Karpas-422 (cell line): ENCODE measurements at places on chromosomes 7 and 10. TPM values are rescaled to one million over a fixed set of nuclear protein-coding genes. Genes with fewer than 3 reads are reported as not detected.
A peak's percentile ranks its signal among the peaks of the same experiment; 100 is the strongest.

DNA sequence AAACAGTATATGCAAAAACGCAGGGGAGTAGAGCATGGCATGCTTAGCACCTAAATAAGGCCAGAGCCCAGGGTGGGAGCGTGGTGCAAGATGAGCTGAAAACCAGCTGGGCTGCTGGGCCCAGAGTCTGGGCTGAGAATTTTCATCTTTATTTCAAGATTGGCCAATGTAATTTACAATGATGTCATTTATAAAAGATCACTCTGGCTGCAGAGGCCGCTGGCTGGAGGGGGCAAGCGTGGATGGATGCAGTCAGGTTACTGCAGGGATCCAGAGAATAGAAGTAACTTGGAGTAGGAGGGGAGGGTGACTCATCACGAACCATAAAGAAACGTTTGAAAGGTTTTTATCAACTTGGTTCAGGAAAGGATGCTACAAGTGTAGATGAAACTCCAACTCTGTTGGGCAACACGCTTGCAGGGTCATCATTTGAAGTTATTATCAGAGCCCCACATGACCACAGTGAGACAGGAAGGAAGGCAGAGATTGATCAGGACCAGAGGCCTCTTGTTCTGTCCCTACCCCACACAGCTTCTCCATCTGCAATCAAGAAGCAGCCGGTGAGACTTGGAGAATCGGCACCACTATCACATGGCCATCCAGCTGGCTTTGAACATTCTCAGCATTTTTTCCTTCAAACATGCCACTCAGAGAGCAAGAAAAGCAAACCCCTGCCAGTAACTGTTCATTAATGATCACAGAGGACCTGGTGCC is 49.2 kb downstream of the ODAD2 start:
- H3K27me3 ChIP-seq = no peaks in the 10 kb centered on the region
- H3K27ac ChIP-seq = no peak overlapping the region
- no peak overlapping the region for H3K4me3 ChIP-seq

Gene PTPRZ1
- total RNA-seq = not detected in 2 replicates

DNA sequence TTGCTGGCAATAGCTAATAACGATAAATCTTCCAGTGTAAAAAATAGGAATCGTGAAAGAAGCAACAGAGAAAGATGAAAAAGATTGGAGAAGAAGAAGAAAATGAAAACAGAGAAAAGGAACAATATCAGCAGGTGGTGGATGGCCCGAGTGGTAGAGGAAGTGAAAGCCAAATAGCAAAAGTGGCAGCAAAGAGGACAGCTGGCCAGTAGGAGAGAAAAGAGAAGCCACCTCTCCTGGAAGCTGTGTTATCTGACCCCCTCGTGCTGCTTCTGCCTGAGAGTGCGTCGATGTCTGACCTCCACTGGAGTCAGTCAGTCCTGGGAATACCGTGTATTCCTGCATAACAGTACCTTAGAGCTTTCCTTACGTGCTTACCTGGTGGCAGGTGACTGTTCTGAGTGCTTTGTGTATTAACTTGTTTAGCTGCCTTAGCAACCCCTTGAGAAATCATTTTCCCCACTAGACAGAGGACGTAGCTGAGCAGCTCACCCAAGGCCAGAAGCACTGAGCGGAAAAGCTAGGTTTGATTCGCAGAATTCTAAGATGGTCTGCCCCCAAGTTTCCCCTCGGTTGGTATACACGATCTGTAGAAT is 88.3 kb downstream of the CHN2 start:
- no peaks in the 10 kb centered on the region for H3K36me3 ChIP-seq
- H3K27me3 ChIP-seq = no peaks in the 10 kb centered on the region
- peak overlapping the region; percentile 25; the same call in 1 of the 2 replicates for H3K4me3 ChIP-seq
- peak; percentile 82 for DNase-seq
- peak overlapping the region; percentile 99 for H3K27ac ChIP-seq

- H3K4me3 ChIP-seq = no peak overlapping the region
- no peaks in the 10 kb centered on the region for H3K4me1 ChIP-seq
- DNase-seq = no peak
- no peak overlapping the region for H3K27ac ChIP-seq
- H3K27me3 ChIP-seq = no peaks in the 10 kb centered on the region
Observed at GRCh38 chr10:49311555-49312236, 12.7 kb downstream of the C10orf71 start.

DNA sequence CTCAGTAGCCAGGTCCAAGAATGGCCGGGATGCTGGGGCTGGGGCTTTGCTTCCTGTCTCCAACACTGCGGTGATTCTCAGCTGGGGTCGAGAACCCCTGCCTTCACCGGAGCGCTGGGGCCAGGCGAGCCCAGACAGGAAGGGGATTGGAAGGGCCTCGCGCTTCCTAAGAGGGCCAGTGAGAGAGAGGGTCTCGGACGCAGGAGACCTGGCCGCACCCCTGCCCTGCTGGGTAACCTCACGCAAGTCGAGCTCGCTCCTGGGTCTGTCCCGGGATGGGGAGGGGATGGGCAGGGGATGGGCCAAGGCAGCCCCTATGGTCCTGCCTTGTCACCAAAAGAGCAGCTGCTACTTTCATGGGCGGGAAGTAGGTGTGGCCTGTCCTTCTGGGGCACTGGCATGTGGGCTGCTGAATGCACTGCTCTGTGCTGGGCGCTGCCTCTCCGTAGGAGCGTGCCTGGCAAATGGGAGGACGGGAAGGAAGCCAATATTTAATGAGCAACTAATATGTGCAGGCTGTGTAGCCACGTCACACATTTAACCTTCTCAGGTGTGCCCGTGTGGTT is 20.0 kb downstream of the KCNK18 start:
- no peak overlapping the region for H3K4me3 ChIP-seq
- H3K27ac ChIP-seq = no peak overlapping the region
- H3K27me3 ChIP-seq = no peaks in the 10 kb centered on the region; the same call in 1 of the 2 replicates
- no peaks in the 10 kb centered on the region for H3K36me3 ChIP-seq
- H3K4me1 ChIP-seq = peaks cover 10% of the 10 kb centered on the region; the same call in 1 of the 2 replicates
- no peak for DNase-seq

DNA sequence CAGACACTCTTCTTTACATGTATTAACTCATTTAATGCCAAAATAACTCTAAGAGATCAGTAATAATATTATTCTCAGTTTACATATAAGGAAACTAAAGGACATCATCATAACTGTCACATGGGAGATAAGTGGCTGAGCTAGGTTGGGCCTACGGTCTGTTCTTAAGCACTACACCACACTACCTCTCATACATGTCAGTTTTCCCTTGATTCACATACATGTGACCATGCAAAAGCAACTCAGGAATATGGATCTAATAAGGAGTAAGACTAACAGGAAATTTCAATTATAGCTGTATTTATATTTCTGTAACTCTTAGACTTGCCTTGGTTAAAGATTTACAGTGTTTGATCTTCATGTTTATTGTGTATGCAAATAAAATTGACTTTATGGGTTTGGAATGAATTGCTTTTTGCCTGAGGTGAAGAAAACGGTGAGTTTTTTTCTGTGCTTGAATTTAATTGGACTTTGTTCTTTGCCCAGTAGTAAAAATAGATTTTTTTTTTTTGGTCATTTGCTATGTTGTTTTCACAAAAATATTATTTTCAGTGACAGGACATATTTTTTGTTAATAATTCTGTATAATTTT is 69.7 kb downstream of the CYP51A1 start:
- H3K4me3 ChIP-seq = no peak overlapping the region
- DNase-seq = no peak
- no peaks in the 10 kb centered on the region for H3K4me1 ChIP-seq
- peaks cover 18% of the 10 kb centered on the region; the same call in 1 of the 2 replicates for H3K36me3 ChIP-seq
- H3K27ac ChIP-seq = no peak overlapping the region

- no peaks in the 10 kb centered on the region for H3K36me3 ChIP-seq
- H3K4me3 ChIP-seq = no peak overlapping the region
- DNase-seq = no peak
- H3K27me3 ChIP-seq = no peaks in the 10 kb centered on the region
- H3K4me1 ChIP-seq = no peaks in the 10 kb centered on the region
Observed at GRCh38 chr7:14420768-14421167, 431.3 kb upstream of the ETV1 start.

Gene BLVRA
- total RNA-seq = not detected in 2 replicates

DNA sequence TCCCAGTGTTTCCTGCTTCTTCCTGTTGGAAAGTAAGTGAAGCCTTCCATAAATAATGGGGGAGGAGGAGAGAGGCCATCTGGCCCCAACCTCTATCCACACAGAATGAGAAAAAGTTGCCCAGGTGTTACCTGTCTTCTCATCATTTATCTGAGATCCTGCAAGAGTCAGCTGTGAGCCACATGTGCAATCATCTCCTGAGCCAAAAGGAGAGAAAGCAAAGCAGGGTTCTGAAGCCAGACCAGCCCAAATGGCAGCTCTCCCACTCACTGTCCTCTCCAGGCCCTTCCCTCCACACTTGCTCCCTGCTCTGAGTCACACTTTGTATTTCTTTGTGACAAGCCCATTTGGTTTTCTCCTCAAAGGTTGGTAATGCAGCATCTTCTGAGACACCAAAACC is 65.9 kb downstream of the FAM204A start:
- no peak for DNase-seq
- no peaks in the 10 kb centered on the region for H3K4me1 ChIP-seq
- H3K27ac ChIP-seq = no peak overlapping the region
- H3K4me3 ChIP-seq = no peak overlapping the region

DNA sequence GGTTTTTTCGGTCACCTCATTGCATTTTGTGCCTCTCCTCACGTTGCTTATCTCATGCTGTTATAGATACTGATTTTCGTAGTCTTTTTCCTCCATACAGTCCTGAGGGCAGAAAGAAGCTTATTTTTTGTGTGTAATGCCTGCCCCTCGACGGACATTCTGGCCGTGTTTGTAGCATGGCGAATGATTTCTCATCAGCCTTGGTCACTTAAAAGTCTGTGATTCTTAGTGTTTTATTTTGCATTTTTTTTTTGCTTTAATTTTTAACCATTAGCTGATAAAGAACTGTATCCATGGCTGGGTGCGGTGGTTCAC is 469 bp upstream of the NOC3L start:
- DNase-seq = no peak
- no peaks in the 10 kb centered on the region; the same call in 1 of the 2 replicates for H3K36me3 ChIP-seq
- peaks cover 14% of the 10 kb centered on the region for H3K4me1 ChIP-seq
- no peaks in the 10 kb centered on the region for H3K27me3 ChIP-seq
- H3K4me3 ChIP-seq = peak overlapping the region; percentile 92; the same call in 1 of the 2 replicates
- no peak overlapping the region for H3K27ac ChIP-seq

Gene NRG3
- not detected in 2 replicates for total RNA-seq

GRCh38 chr7:136452949-136453348 is 415.5 kb upstream of the CHRM2 start:
- no peak for DNase-seq
- no peaks in the 10 kb centered on the region for H3K27me3 ChIP-seq
- H3K36me3 ChIP-seq = no peaks in the 10 kb centered on the region
- no peaks in the 10 kb centered on the region for H3K4me1 ChIP-seq
- H3K27ac ChIP-seq = no peak overlapping the region

Gene RBP3
- total RNA-seq = not detected in 2 replicates

Gene SFTPA1
- total RNA-seq = not detected in 2 replicates

DNA sequence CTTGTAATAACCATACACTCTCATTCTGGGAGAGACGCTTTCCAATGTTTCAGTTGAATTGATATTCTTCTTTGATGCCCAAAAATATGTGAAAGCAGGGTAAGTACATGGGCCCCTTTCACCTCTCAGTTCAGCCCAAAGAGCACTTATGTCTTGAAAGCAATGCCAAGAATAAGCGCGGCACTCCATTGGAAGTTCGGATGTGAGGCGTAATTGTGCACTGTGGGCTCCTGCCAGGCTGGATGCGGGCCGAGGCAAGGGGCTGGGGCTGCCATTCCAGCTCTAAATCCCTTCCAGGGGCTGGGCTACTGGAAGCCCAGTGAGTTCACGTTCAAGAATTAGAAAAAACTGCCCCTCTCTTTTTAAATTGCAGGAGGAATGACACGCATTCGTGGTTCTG is 113.8 kb downstream of the EBF3 start:
- no peaks in the 10 kb centered on the region for H3K4me1 ChIP-seq
- no peak for DNase-seq

Gene BUD23
- total RNA-seq = 41.9 and 85.9 TPM in 2 replicates

Gene FAM171A1
- not detected in 2 replicates for total RNA-seq

Gene SFTPD
- total RNA-seq = not detected in 2 replicates

DNA sequence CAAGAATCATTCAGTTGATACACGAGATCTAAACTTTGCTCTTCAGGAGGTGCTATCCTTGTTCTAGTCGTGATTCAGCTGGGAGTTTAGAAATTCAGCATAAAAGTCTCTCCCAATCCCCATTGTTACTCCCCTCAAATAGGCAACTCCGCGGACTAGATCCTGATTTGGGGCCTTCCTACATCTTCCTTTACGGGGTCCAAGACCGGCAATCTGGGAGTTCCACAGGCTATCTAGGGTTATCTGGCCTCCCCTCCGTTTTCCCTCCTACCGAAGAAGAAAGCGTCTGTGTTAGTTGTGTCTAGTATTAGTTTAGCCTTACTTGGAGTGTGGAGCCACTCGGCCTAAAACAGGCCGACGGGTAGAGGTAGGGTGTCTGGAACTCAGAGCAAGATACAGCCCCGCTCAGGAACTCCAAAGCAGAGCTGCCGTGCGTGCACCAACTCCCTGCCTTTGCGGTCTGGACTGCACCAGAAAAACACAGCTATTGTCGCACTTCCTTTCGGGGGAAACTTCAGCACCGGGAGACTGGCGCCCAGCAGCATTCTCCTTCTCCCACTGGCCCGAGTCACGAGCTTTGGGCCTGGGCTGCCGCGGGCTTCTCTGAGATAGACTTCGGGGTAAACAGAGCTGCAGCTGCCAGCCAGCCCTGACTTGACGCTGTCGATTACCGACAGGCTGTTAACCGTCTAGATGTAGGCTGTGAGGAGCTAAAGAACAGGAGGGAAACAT is 1.5 kb upstream of the DLX5 start:
- H3K36me3 ChIP-seq = no peaks in the 10 kb centered on the region
- H3K4me1 ChIP-seq = peaks cover 5% of the 10 kb centered on the region
- no peak overlapping the region for H3K4me3 ChIP-seq
- H3K27me3 ChIP-seq = no peaks in the 10 kb centered on the region

- H3K27ac ChIP-seq = no peak overlapping the region
- H3K4me1 ChIP-seq = no peaks in the 10 kb centered on the region
- no peaks in the 10 kb centered on the region for H3K36me3 ChIP-seq
- no peak for DNase-seq
- no peaks in the 10 kb centered on the region for H3K27me3 ChIP-seq
Observed at GRCh38 chr7:102992938-102993717, 80.3 kb downstream of the LRRC17 start.

DNA sequence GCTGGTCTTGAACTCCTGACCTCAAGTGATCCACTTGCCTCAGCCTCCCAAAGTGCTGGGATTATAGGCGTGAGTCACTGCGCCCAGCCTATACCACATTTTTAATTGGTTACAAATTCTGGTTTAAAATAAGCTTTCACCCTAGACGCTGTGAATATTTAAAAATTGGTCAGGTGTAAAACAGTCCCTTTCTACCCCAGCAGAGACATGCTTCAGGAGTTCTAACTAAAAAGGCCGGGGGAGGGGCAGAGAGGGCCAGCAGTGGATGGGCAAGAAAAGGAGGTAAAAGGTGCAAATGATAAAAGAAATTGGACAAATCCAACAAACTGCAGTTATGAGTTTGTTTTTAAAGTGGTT is 70.0 kb downstream of the WAPL start:
- peaks cover 26% of the 10 kb centered on the region; the same call in 1 of the 2 replicates for H3K36me3 ChIP-seq
- H3K27ac ChIP-seq = no peak overlapping the region
- H3K27me3 ChIP-seq = no peaks in the 10 kb centered on the region
- DNase-seq = no peak
- H3K4me1 ChIP-seq = peaks cover 9% of the 10 kb centered on the region
- H3K4me3 ChIP-seq = no peak overlapping the region
